ENCODE measurements at places on chromosomes 4 and X. TPM values are rescaled to one million over a fixed set of nuclear protein-coding genes. Genes with fewer than 3 reads are reported as not detected.

The FAM133A gene
- total RNA-seq, result not detected

The GPR143 gene
- not detected for total RNA-seq

The C4orf33 gene
- total RNA-seq, result 15.6 TPM

The CSN1S1 gene
- not detected for total RNA-seq

The ASB12 gene
- 0.27 TPM for total RNA-seq

The CNKSR2 gene
- 8.3 TPM for total RNA-seq

The RS1 gene
- not detected for total RNA-seq

The FAM149A gene
- total RNA-seq, result 0.52 TPM

The WNK3 gene
- 0.47 TPM for total RNA-seq

The NXF2 gene
- total RNA-seq, result not detected

The GATA1 gene
- total RNA-seq, result not detected

The AMTN gene
- not detected for total RNA-seq

The EPGN gene
- not detected for total RNA-seq

The BCOR gene
- total RNA-seq, result 38.3 TPM

The LRCH2 gene
- total RNA-seq, result not detected

The CENPVL1 gene
- total RNA-seq, result not detected

The LNX1 gene
- total RNA-seq, result not detected

The TBX22 gene
- not detected for total RNA-seq

The RBM47 gene
- total RNA-seq, result 0.74 TPM

The DEFB131A gene
- total RNA-seq, result not detected

The CTAG1A gene
- not detected for total RNA-seq

The TMEM150C gene
- not detected for total RNA-seq

The MAP7D3 gene
- total RNA-seq, result 14.2 TPM
